Stimulated activated CD8-positive, alpha-beta memory T cell treated with anti-CD3 and anti-CD28 coated beads, Interleukin-7, amount 100 ng/mL, for 1 hour (primary cell): ENCODE measurements at places on chromosomes 11 and 22.

GRCh38 chr22:49838771-49839717 is 11.4 kb upstream of the BRD1 start:
- peak; percentile 69 for DNase-seq

DNA sequence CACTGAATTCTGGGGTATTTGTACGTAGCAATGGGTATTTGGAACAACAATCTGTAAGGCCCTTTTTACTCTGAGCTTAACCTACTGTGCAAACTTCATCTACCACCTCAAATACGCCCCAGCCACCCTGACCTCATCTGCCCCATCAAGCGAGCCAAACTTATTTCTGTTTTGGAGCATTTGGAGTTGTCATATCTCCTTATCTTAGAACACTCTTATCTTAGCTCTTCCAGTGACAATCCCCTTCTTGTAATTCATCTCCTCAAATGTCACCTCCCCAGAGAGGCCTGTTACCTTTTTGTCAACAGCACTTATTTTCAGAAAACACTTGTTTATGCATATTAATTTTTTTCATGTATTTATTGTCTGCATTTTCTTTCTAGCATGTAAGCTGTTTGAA is 4.7 kb upstream of the MSANTD2 start:
- no peak for DNase-seq

- DNase-seq: no peak
Observed at GRCh38 chr22:20380486-20380885, 13.5 kb upstream of the ZNF74 start.

DNA sequence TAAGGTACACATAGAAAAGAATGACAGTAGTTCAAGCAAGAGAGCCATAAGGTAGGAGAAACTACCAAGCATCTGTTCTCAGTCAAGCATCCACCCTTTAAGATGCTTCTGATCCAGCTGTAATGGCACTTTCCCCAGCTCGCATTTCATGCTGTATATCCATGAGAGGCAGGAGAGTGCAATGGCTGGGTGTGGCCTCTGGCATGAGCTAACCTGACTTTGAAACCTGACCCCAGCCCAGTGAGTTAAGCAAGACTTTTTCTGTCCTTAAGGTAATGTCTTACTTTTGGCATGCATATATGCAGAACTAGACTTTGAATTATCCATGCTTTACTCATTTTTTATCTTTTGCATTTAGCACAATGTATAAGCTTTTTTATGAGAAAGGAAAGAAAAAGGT is 79.8 kb upstream of the CNTN5 start:
- no peak for DNase-seq

DNA sequence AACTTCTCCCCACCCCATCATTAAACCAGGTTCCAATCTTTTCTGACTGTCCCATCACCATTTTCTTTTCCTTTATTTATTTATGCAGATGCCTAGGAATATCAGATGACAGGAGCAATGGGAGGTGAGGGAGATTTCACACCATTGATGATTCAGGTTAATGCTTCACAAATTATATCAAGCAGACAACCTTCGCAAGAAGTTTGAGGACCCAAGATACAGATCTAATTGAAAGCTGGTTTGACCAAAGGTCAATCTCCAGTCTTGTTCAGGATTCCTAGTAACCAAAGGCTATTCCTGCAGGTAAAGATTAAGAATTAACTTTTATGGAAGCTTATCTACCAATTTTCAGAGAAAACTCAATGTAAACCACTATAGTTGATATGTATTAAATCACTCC is 54.4 kb downstream of the SLC35F2 start:
- DNase-seq: no peak
